ENCODE measurements at places on chromosomes 7 and 10.

DNA sequence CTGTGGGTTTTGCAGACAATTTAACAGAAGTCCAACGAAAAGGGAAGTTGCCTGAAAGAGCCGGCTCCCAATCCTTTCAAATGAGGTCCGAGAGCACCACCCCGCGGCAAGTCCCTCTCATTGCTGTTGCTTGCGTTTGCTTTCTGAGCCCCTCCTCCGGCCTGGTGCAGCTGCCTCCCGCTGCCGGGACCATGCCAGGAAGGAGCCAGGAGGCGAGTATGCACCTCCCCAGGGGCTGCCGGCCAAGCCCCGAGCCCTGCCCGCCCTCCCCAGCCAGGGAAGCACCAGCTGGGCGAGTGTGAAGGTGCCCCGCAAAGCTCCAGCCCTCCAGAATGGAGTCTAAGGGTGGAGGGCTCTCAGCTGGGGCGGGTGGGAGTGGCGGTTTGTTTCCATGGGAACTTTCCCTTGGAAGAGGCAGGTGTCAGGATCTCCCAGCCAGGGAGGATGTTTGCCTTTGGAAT is 25.8 kb upstream of the PPP2R2D start:
- peak; percentile 60 for DNase-seq

GRCh38 chr10:112376396-112376790 is 2.5 kb downstream of the ACSL5 start:
- DNase-seq: peak; percentile 14

GRCh38 chr10:119265691-119266090 is 58.3 kb downstream of the GRK5 start:
- no peak for DNase-seq

GRCh38 chr7:132941428-132941827 is 140.5 kb downstream of the CHCHD3 start:
- DNase-seq: no peak

DNA sequence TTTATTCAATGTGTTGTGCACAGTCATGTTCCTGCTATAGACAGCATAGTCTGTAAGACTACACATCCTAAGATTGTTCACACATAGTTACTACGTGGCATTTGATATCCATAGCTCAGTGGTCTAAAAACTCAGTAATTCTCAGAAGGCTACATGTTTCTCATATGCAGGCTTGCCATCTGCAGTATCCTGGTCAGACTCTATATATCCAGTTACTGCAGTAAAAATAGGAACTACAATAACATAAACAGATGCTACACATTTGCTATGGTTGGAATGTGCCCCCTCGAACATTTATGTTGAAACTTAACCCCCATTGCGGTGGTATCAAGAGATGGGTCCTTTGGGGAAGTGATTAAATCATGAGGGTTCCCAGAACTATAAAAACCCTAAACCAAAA is 1377.8 kb upstream of the LRRTM3 start:
- DNase-seq: no peak

DNA sequence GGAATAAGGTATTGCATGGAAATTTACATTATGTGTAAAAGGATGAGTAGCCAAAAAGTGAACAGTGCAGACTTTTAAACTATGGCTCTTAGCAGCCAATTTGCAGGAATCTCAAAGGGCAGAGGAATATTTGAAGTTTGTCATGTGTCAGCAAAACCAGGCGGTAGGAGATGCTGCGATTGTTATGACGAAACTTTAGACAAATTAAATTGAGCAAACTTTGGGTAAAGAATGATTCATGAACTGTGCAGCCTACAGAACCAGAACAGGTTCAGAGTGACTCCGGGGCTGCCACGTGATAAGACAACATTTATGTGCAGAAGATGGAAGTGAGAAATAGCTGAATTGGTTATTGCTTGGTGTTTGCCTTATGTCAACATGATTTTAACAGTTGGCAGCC is 39.2 kb upstream of the CCDC6 start:
- DNase-seq: no peak

DNA sequence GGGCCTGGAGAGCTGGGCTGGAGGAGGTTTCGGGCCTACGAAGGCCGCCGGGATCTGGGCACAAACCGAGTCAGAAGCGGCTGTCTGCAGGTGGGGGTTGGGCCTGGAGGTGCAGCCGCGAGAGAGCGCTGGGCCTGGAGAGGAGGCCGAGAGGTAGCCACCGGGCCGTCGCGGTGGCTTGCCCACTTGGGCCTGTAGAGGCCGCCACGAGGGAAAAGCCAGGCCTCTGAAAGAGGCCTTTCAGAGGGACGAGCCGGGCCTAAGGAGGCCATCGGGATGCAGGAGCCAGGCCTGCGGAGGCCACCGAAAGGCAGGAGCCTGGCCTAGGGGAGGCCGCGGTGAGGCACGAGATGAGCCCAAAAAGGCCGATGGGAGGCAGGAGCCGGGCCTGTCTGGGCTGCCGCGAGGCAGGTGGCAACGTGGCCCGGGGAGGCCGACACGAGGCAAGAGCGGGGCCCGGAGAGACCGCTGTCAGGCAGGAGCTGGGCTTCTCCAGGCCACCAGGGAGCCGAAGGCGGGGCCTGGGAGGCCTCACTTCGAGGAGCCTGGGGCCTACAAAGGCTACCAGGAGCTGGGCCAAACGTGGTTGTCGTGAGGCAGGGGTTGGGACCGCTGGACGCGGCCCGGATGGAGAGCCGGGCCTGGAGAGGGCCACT is 25.6 kb downstream of the MDH2 start:
- DNase-seq: no peak

- no peak for DNase-seq
Observed at GRCh38 chr10:43057231-43057711, 19.6 kb upstream of the RET start.

GRCh38 chr10:16231176-16231575 is 205.6 kb upstream of the PTER start:
- no peak for DNase-seq

- no peak for DNase-seq
Observed at GRCh38 chr7:70590126-70590854, 541.7 kb upstream of the GALNT17 start.

GRCh38 chr7:36298106-36298505 is 91.6 kb upstream of the ANLN start:
- DNase-seq: no peak

- no peak for DNase-seq
Observed at GRCh38 chr10:56231436-56231835, 129.6 kb downstream of the ZWINT start.

DNA sequence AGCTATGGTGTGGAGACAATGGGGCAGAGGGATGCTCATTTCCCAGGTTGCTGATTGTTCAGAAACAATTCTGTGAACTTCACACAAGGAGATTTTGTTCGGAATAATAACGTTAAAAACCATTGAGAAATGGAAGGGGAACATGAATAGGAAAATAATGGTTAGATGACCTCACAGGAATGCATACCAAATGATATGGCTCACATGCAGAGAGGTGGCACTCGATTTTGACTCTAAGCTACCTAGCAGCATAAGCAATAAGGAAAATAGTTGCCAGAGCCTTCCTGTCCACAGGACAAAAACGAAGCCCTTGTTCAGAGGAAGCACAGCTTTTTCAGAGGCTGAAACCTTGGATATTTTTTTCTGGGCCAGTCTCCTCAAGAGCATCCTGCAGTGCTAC is 293.1 kb downstream of the ZEB1 start:
- DNase-seq: no peak

- DNase-seq: no peak
Observed at GRCh38 chr10:71419002-71419540, 22.4 kb downstream of the CDH23 start.

- no peak for DNase-seq
Observed at GRCh38 chr10:7571981-7572380, 94.8 kb downstream of the ITIH5 start.

GRCh38 chr7:151599401-151600227 is 79.9 kb upstream of the RHEB start:
- DNase-seq: peak; percentile 11

GRCh38 chr7:140062118-140062527 is 628 bp downstream of the PARP12 start:
- DNase-seq: no peak

DNA sequence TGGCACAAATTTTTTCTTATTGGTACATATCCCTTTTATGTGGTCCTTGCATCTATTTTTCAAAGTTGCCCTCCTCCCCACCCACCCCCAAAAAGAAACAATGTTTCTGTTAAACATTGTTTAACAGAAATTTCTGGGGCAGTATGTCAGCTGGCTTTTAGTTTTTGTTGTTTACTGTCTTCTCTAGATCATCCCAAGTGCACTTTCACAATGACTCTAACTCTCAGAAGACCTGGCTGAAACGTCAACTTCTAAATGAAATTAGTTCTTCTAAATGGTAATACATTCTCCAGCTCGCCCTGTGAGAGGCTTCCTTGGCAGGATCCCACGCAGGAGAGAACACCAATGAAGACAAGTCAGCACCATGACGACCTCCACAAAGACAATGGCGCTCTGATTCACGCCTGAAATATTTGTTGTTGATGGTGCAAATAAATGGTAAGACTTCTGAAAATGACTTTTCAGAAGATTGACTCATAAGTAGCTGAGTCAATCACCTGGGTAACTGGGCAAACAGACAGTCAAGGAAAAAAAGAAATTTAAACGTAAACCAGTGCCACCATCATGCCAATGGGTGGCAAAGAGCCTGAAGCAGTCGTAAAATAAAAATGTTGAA is 293.7 kb downstream of the FZD1 start:
- no peak for DNase-seq

DNA sequence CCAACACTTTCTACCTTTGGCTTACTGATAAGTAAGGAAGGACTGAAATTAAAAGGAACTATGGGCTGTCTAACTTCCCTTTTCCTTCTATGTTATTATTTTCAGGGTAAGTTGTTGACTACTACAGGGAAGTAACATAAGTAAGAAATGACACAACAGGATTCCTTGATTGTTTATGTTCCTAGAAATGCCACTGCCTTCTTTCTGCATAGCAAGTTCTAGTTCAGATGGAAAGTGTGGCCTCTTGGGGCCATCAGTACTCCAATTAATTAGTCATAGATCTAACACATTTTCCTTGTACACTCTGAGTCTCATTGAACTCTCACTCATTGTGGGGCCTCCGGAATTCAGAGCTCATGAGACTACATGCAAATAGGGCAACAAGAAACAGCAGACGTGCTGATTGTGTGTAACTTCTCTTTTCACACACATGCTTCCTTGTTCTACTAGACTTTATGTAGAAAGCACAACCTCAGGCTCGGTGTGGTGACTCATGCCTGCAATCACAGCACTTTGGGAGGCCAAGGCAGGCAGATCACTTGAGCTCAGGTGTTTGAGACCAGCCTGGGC is 35.3 kb upstream of the HIBADH start:
- DNase-seq: no peak

- no peak for DNase-seq
Observed at GRCh38 chr7:36266683-36267082, 113.6 kb downstream of the EEPD1 start.

GRCh38 chr7:129122751-129123509 is 21.6 kb upstream of the TSPAN33 start:
- DNase-seq: peak; percentile 18

GRCh38 chr10:63751836-63752235 is 230.6 kb downstream of the REEP3 start:
- DNase-seq: no peak

DNA sequence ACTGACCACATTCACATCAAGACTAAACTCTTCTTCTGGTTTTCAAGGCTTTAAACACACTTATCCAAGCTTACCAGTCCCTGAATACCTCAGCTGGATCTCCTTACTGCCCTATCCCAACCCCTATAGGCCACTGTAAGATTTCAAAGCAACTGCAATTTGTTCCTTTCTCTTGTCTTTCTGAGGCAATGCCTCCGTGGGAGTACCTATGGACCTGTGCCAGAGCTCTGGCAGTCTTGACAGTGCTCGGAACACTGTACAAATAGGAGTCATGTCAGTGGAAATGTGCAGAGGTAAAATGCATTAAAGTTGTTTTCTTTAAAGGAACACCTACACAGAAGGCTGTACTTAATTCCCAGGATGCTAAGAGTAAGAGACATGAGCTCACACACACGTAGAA is 124.7 kb downstream of the CNOT4 start:
- no peak for DNase-seq

DNA sequence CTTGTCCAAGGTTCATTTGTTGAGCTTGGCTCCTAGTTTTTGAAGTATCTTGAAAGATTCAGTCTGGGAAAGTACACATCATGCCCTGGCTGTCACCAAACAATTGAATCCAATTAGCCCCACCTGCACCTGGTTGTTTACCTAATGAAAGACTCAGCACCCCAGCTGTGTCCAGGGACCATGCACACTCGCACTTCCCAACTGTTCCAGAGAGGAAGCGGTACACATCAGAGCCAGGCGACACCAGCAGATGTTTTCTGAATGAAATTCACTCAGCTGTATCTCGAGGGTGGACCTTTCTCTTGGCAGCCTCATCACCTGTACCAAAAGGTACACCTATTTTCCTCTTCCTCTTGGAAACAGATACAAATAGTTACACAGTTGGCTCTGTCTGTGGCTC is 216.4 kb upstream of the LRGUK start:
- no peak for DNase-seq

DNA sequence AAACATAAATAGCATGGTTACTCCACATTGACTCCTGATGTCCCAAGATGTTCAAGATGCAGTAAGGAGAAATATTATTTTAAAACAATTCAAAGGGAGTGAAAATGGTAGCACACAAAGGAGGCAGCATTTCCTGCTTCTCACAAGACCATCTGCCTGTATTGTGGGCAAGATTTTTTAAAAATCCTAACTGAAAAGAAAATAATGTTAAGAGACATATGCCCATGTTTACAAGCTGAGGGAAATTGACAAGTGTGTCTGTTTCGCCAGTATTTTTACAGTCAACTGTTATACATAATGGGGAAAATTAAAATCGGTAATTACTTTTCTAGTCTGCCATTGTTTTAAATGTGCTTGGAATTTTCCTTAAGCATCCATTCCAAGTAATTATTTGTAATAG is 646.2 kb upstream of the C7orf33 start:
- no peak for DNase-seq

- DNase-seq: no peak
Observed at GRCh38 chr10:52879091-52879807, 106.7 kb upstream of the MBL2 start.

GRCh38 chr10:130934293-130935127 is 377.0 kb downstream of the TCERG1L start:
- DNase-seq: no peak

All from stimulated activated CD4-positive, alpha-beta T cell treated with anti-CD3 and anti-CD28 coated beads, TNF-alpha, amount 100 ng/mL, for 48 hours (primary cell).